ENCODE measurements at places on chromosomes 1 and 21.

GRCh38 chr1:110062612-110063011 is 7.9 kb downstream of the ALX3 start:
- DNase-seq = no peak

- no peak for DNase-seq
Observed at GRCh38 chr21:42571391-42572150, 57.9 kb downstream of the SLC37A1 start.

DNA sequence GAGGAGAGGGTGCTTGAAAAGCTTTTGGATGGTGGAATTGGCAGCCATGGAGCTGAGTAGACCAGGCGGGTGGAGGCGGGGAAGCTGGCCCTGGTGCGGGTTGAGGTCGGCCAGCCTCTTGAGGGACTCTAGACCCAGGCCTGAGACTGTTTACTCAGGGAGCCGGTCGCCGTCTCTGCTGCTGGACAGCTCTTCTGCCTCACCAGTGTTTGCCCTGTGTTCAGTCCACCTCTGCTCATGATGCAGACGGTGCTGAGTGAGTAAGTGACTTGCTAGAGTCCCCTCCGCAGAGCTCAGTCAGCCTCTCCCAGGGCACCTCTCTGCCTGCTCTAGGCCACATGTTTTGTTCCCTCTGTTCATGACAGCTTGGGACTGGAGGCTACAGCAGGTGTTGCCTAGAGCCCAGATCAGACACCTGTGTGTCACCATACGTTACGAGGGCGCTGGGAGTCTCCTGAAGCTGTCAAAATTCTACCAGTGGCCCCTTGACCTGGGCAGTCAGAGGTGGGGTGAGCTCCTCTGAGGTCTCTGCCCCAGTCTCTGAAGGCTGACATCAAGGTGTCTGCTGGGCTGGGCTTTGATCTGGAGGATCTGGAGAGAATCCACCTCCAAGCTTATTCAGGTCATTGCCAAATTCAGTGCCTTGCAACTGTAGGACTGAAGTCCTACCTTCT is 73.5 kb upstream of the WNT4 start:
- DNase-seq = no peak

DNA sequence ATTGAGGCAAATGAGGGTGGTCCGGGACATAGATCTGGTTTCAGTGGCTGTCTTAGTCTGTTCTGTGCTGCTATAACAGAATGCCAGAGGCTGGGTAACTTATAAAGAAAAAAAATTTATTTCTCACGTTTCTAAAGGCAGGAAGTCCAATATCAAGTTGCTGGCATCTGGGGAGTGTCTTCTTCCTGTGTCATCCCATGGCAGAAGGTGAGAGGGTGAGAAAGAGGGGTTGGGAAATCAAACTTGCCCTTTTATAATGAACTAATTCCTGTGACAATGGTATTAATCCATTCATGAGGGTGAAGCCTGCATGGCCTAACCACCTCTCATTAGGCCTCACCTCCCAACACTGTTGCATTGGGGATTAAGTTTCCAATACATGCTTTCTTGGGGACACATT is 3.7 kb upstream of the FGGY start:
- DNase-seq = no peak

DNA sequence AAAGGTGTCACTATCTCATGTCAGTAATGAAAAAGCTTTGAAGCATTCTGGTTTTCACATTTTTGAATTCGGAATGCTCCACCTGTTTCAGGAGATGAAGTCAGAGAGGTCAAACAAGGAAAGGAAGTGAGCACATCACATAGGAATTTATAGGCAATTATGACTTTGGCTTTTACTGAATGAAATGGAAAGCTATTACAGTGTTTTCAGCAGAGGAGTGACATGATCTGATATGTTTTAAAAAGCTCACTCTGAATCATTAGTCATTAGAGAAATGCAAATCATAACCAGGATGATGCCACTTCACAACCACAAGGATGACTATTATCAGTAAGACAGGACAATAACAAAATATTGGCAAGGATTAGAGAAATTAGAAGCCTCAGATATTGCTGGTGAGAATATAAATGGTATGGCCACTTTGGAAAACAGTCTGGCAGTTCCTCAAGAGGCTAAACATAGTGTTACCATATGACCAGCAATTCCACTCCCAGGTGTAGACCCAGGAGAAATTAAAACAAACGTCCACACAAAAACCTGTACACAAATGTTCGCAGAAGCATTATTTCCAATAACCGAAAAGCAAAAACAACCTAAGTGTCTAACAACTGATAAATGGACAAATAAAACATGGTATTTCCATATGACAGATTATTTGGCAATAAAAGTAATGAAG is 7.5 kb downstream of the TAF1A start:
- DNase-seq = peak; percentile 56

All from epithelial cell of prostate (primary cell).